ENCODE measurements at places on chromosomes 7 and 10.

DNA sequence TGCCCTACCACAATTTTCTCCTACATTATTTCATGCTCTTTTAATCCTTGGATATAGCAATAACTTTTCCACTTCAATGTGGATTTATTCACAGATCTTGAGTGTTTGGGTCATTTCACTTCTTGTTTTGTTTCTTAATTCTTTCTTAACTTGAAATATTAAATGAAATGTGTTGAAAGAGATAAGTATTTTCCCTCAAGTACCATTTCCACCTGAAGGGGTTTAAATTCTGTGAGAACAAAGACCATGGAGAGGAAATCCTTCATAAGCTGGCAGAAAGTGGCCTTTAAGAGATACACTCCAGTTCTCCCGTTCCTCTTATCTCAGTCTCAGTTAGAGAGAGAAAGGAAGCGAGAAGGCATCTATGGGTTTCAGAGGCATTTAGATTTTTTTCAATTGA is 14.1 kb upstream of the DLD start:
- no peak for DNase-seq

GRCh38 chr10:103474077-103474476 is 5.0 kb downstream of the CALHM3 start:
- no peak for DNase-seq

DNA sequence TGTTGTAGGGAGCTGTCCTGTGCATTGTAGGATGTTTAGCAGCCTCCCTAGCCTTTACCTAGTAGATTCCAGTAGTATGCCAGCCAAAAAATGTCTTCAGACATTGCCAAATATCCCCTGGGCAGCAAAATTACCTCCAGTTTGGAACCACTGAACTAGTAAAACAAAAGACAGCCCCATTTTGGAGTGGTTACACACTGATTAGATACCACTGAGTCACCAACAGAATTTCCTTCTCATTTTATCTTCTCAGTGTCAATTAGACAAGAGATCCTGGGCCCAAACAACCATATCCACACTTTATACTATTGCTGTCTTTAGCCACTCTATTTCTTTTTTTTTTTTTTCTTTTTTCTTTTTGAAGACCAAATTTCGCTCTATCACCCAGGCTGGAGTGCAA is 3.5 kb upstream of the CCDC6 start:
- no peak for DNase-seq

GRCh38 chr10:29828956-29829355 is 194.2 kb upstream of the SVIL start:
- DNase-seq, result no peak

DNA sequence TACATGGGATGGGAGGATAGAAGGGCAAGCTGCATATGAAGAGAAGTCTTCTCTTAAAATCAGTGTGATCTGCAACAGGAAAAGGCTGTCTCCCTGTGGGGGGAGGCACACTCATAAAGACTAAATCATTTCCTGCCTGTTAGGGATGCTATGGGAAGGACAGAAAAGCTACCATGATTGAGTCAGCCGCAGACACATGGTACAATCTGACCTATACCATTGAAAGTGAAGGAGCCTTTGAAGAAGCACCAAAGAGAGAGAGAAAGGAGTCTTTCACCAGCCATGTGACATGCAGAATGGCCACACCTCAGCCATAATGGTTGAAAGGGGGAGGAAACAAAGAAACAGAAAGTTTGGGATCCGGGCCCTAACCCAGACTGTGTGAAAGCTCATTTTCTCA is 29.1 kb downstream of the NUDCD3 start:
- no peak for DNase-seq

DNA sequence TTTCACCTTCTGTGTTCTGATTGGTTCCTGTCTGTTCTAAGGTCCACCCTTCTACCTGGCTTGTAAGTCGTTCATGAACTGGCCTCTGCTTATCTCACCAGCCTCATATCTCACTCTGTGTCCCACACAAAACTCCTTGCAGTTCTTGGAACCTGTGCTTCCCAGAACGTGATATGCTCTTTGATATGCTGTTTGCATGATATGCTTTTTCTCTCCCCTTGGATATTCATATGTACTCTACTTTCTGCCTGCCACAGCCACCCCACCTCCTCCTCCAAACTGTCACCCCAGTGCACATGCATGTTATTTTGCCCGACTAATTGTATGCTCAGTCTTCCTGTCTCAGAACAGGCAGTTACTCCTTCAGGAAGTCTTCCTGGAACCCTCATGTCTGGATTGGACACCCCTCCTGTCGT is 1.9 kb upstream of the ITPRIP start:
- no peak for DNase-seq

- DNase-seq, result peak; percentile 89
Observed at GRCh38 chr7:75937958-75938786, 23.2 kb downstream of the POR start.

- no peak for DNase-seq
Observed at GRCh38 chr10:3068201-3068967, 1.0 kb downstream of the PFKP start.

GRCh38 chr7:732094-732541 is 5.0 kb upstream of the PRKAR1B start:
- no peak for DNase-seq

- no peak for DNase-seq
Observed at GRCh38 chr10:126872768-126873167, 32.5 kb upstream of the DOCK1 start.

GRCh38 chr10:56231436-56231835 is 129.6 kb downstream of the ZWINT start:
- no peak for DNase-seq

GRCh38 chr10:124092250-124092859 is 1.0 kb downstream of the CHST15 start:
- DNase-seq, result no peak

DNA sequence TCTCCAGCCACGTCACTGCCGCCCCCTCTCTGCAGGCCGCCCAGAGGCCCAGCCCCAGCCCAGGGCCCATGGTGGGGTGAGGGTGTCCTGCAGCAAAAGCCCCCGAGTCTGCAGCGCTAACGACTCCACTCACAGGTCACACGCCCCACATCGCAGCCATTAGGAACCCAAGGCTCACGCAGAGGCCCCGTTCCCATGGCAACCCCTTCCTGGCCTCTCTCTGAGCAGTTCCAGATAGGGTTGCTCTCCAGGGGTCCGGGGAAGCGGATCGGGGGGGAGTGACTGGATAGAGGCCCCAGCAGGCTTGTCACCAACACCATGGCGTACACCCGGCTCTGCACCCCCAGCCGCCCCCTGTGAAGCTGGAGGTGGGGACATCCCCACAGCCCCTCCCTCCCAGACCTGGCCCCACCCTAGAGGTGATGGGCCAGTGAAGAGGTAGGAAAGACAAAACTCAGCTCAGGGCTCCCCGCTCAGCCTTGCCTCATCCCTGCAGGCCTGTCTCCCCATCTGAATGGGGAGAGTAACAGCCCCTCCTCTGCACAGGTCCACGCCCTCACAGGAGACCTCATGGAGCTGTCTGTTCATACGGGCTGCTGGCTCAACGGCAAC is 41.2 kb downstream of the TNRC18 start:
- no peak for DNase-seq

- no peak for DNase-seq
Observed at GRCh38 chr10:32341596-32341995, 5.4 kb downstream of the EPC1 start.

DNA sequence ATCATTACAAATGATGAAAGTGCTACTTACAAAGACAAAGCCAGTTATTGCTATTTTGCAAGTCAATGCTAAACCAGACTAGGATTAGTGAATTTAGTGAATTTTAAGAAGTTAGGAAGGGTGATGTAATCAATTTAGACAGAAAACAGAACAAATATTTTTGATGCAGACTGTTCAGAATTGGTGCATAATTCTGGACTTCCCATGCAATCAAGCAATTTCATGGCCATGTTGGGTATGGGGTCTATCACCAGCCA is 85.4 kb downstream of the CH25H start:
- no peak for DNase-seq

GRCh38 chr10:126009650-126010049 is 113.3 kb downstream of the FANK1 start:
- no peak for DNase-seq

DNA sequence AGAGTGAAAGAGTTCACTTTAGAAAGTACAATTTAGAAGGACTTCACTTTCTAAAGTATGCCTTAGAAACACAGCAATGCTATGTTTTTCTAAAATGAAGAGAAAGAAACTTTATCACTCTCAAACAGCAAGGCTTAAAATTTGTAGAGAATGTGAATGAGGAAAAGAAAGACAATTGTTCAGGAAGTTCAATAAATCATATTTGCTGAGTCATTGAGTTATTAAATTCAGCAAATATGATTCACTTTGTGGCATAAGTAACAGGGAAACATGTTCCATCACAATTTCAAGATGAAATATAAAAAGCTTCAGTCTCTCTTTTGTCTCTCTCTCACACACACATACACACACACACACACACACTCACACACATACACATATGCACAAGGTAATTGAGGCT is 187.9 kb downstream of the PCDH15 start:
- DNase-seq, result no peak

DNA sequence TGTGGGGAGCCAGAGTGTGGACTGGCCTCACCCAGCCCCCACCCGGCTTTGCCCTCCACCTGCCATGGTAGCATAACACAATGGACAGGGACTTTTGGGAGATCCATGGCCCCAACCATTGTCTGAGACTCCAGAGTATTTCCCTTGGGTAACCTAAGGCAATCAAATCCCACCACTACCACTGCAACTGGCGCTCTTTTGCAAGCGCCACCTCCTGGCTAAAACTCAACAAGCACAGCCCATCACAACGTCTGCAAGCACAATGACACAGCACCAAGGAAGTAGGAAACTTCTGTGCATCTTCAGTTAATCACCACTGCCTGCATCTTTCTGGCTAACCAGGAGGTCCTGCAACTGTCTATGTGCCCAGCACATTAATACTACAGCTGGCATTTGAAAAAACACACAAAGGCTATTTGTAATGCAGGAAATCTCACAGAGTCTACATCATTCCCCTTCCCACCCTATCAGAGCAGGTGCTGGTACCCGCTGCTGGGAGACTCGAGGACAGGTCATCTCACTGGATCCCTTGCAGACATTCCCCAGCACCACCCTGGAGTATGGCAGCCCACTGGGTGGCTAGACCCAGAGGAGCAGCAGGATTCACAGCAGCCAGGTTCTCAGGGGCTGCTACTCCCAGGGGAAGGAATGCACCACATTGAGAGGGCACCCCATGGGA is 27.7 kb downstream of the ANKRD26 start:
- DNase-seq, result no peak

DNA sequence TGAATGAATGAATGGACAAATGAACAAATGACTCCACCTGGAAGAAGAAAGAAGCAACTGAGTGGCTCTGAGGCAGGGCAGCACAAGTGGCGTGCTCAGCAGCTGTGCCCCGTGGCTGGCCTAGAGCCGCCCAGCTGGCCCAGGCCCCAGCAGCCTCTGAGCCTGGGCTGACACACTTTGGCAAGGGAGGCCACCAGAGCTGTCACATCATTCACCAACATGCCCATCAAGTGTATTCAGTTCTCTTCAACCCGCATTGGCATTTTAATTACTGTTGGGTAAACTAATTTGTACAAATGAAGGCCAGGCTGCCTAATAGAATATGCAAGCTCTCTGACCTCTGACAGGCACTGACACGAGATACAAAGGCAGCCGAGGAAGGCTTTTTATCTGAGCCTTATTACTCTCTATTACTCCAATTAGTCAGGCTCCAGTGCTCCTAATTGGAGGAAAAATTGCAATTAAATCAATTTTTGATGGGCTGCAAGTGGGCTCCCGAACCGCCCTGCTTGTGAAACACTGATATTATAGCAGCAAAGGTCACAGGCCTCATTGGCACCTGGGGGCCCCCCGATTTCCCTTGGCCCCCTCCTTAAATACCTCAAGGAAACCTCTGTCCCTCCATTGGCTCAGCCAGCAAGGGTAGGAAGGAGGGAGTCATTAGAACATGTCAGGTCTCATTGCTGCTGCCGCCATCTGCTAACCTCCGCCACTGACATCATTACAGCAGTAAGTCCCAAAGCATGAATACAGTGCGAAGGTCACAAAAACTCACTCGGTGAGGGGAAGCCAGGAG is 41.9 kb downstream of the DPCD start:
- DNase-seq, result no peak

GRCh38 chr10:75038335-75038734 is 73.1 kb upstream of the SAMD8 start:
- no peak for DNase-seq

DNA sequence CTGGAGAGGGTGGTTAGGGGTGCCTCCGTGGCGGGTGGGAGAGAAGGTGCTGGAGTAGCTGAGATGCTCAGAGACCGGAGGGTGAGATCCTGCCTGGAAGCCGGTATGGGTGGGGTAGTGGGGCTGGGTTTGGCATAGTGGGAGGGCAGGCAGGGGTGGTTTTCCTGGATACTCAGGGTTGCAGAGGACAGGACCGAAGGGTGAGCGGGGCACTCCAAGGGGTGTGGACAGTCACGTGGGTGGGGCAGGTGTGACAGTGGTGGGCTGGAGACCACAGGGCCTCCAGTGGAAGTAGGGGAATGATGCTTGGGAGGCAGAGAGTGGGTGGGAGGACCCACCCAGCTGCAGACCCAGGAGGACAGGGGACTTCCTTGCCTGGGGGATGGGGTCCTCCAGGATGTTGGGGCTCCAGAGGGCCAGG is 1.9 kb downstream of the SCART1 start:
- no peak for DNase-seq

GRCh38 chr10:74824184-74824899 is 2.1 kb upstream of the KAT6B start:
- no peak for DNase-seq

GRCh38 chr10:59276133-59276532 is 86.2 kb downstream of the FAM13C start:
- no peak for DNase-seq

- no peak for DNase-seq
Observed at GRCh38 chr7:100974021-100974420, 4.7 kb downstream of the MUC12 start.

- DNase-seq, result no peak
Observed at GRCh38 chr7:151818674-151819519, 58.0 kb downstream of the PRKAG2 start.

DNA sequence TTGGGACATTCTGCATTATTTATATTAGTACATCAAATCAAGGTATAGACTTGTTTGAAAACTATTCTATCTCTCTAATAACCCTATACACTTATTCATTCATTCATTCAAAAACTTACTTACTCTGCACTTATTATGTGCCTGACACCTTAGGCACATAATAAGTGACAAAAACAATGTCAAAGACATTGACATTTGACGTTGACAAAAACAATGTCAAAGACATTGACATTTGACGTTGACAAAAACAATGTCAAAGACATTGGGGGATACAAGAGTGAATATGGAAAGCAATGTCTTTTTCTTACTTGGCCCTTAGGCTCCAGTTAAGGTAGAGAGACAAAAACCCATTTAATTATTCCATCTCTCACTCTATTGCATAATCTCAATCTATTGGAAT is 116.0 kb downstream of the CNTNAP2 start:
- DNase-seq, result no peak

DNA sequence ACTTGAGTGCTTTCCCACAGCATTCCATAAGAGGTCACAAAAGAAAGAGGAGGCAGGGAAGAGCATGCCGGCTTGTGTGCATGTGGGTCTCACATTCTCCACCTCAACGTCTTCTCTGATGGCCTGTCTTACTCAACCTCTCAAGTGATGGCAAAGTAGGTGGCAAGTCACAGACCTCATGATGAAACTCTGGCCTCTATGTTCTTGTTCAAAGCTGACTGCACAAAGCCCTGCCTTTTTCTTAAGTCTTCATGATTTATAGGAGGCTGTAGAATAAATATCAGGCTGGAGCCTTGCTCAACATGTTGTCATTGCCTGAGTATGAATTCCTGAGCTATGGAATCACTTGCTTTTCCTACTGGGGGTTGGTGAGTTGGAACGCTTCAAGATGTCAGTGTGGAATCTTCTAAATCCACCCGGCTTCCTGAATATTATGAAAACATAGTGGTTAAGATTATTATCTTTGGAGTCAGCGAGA is 213.6 kb upstream of the INHBA start:
- DNase-seq, result peak; percentile 100
